ENCODE measurements at places on chromosomes 11 and 22. TPM values are rescaled to one million over a fixed set of nuclear protein-coding genes. Genes with fewer than 3 reads are reported as not detected.

GRCh38 chr11:132047167-132047566, 676.8 kb downstream of the NTM start:
- no peak for DNase-seq

DNA sequence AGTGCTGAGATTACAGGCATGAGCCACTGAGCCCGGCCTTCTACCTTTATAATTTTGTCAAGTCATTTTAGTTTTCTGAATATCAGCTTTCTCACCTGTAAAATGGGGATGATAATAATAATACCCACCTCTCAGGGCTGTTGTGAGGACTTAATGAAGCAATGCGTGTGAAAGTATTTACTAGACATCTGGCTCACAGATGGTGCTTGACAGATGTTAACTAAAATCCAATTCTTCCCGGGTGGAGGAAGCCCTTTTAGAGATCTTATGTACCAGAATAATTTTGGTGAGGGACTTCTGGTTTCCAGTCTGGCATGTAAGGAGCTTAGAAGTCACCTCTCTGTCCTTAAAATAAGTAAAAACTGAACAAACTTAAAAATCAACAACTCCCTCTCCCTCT, 43.7 kb upstream of the NUP160 start:
- DNase-seq, result no peak

GRCh38 chr11:8767466-8768142, 85.0 kb downstream of the RPL27A start:
- no peak for DNase-seq

DNA sequence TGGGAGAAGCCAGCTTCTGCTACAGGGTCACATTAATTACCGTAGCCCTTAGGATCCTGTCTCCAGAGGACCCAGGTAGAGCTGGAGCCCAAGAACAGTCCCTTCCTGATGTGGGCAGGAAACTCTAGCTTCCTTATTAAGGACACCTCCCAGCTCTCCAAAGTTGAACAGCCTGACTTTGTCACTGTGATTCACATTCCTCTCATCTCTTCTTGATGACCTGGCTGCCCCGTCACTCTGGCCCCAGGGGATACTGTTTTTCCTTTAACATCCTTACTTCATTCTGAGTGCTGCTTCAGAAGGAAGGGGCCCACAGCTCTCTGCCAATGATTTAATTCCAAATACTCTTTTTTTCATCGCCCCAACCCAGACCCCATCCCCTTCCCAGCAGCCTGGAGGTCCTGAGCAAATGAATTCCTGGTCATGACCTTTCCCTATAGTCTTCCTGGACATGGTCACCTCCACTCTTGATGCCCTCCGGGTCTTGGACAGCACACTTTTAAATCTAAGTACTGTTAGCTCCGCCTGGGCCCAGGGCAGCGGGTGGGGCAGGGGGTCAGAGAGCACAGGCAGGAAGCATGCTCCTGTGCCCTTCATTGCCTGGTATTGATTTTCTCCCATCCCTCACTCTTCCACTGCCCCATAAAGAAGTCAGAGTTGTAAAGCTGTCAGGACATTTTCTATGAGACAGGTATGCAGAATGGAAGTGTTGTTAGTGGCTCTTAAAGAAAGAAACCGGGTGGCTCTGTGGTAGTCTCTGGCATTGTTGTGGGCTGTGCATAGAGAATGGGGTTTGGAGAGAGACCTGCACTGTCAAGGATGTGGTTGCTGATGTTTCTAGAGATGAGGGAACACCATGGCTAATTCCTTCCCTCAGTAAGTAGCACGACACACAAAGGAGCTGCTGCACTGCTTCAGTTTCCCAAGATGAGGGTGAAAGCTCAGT, 22.3 kb upstream of the SPON1 start:
- DNase-seq, result peak; percentile 78

The OR10A2 gene
- not detected for total RNA-seq

DNA sequence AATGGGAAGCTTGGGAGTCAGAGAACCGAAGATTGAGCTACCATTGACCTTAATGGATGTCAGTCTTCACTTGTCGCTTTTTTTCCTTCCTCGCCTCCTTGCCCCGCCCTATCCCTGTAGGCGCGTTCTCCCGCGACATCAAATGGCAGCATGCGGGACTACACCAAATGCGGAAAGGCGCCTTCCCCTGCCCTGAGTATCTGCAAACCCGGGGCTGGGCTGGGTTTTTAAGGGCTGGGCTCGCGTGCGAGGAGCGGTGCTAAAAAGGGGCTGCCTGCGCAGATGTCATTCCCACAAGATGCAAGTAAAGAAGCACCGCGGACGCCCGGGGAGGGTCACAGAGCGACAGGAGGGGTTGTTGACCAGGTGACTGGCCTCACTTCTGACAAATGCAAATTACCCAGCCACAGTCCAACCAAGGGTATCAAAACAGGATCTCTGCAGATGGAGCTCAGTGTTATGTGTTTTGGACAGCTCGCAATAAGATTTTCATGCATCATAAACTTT, 4.7 kb upstream of the FAM111B start:
- peak; percentile 79 for DNase-seq

DNA sequence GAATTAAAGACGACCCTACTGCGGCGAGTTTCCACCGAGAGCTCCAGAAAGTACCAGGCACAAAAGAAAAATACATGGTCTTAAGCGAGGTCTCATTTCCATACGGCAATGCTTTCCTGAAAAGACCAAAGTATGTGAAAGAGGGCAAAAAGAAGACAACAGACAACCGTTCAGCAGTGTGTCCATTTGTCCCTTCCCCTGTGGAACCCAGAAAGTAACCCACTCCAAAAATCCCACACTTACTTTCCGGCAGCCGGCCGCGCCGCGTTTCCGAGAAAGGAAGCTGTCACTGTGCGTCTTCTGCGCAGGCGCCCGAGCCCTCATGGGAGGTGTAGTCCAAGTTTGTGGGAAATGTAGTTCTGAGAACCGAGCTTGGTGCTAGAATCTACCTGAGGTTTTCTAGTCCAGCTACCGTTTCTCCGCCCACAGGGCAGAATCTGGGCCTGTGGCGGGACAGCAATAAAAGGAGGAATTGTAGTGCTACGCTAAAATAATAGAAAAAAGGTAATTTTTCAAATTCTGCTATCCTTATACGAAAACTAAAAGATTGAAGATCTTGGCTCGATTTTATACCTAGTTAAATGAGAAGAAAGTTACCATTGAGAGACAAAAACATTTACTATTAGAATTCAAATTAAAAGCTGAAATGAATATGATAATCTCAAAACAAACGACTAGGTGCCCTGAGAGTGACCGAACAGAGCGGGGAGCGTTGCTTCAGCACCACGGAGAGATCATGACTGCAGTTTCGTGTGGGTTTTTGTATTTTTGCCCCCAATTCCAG, at the start of gene PUS3:
TSS of gene PUS3 (minus strand) at position 280 of the 784 bp plus-strand sequence. CDS start 6,922 bp downstream, outside the sequence.
- peak; percentile 92 for DNase-seq

DNA sequence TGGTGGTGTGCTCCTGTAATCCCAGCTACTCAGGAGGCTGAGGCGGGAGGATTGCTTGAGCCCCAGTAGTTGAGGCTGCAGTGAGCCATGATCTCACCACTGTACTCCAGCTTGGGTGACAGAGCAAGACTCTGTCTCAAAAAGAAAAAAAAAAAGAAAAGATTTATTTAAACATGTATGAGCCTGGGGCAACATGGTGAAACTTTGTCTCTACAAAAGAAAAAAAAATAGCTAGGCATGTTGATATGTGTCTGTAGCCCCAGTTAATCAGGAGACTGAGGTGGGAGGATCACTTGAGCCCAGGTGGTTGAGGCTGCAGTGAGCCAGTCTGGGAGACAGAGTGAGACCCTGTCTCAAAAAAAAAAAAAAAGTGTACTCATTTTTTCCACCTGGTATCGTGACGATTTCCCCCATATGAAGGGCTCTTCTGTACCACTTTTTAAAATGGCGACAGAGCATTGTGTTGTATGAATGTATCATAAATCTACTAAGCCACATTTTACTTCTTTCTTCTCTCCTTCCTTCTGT, 16.4 kb upstream of the KCTD14 start:
- no peak for DNase-seq

DNA sequence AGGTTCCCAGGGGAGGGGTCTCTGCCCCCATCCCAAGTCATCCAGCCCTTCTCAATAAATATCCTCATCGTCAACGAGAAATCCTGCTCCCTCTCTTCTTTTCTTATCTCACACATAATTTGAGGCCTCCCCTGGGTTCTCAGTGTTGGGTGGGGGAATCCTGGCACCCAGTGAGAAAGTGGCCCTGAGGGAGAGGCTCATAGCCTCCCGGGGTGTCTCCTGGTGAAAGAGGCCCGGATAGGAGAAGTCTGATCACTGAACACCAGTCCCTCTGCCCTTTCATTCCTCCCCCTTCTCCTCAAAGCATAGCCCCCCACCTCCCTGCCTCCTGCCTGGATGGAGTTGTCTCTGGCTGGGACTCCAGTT, 35.3 kb downstream of the IGLL5 start:
- DNase-seq, result no peak

GRCh38 chr11:130649801-130650200, 201.4 kb downstream of the ADAMTS15 start:
- DNase-seq, result no peak

- no peak for DNase-seq
Observed at GRCh38 chr11:93728792-93729128, 12.5 kb downstream of the TAF1D start.
